ENCODE measurements at places on chromosomes 7 and 10.

DNA sequence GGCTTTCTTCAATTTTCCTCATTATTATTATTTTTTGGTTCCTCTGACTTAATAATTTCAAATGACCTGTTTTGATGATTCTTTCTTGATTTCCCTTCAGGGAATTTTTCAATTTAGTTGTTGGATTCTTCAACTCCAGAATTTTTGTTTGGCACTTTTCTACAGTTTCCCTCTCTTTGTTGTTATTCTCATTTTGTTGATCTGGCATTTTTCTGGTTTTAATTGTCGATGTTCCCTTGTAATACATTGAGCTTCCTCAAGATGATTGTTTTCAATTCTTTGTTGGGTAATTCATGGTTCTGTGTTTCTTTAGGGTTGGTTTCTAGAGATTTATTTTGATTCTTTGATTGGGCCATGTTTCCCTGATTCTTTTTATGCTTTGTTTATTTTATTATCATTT lies 67.8 kb upstream of the DNAJC1 start:
- no peak for DNase-seq

DNA sequence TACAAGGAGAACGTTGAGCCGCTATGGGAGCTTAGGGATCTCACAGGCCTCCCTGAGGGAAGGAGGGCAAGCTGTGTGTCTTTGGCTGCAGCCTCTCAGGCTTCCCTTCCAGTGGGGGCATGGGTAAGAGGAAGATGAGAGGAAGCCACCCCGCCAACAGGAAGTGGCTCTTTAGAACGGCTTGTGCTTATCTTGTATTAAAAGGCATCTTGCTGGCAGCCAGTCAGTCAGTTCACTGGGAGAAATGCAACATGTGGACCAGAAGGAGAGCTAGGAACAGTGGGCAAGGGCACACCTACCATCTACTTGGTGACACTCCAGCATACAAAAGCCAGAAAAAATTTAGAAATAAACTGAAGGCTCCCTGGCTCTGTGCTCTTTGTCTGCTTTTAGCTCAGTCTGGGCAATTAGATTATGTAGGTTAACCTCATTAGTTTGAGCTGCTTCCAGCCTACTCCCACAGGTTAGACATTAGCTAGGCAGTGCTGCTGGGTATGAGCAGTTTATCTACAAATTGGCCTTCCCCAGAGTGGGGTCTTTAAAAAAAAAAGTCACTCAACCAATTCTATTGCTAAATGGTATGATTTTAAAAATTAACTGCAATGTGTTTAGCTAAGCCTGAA lies 595.9 kb downstream of the KCNMA1 start:
- peak; percentile 46 for DNase-seq

- no peak for DNase-seq
Observed at GRCh38 chr10:20202337-20202736, 386.1 kb downstream of the PLXDC2 start.

GRCh38 chr10:71285180-71285545 lies 33.9 kb upstream of the SLC29A3 start:
- peak; percentile 53 for DNase-seq

- no peak for DNase-seq
Observed at GRCh38 chr7:47962262-47962661, 14.0 kb upstream of the PKD1L1 start.

DNA sequence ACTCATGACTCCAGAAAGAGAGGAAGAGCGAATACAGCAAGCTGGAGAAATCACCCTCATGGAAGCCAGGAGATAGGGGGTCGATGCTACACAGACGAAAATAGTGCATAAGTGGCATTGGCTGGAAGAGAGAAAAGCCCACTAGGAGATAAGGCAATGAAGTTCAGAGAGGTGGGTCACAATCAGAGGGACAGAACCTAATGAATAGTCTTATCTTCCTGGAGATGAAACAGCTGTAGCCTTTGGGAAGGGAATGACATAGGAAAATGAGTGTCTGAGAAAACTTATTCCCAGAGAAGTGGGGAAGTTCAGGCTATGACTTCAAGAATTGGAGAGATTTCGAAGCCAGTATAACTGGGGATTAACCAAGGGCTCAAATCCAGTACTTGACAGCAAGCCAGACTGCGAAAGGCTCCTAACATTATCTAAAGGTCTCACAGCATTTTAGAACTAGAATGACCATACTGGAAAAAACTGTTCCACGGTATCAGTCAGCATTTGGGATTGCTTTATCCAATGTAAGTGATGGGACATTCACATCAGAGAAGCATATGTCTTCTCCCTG lies 211.1 kb downstream of the ZNF365 start:
- DNase-seq = no peak

DNA sequence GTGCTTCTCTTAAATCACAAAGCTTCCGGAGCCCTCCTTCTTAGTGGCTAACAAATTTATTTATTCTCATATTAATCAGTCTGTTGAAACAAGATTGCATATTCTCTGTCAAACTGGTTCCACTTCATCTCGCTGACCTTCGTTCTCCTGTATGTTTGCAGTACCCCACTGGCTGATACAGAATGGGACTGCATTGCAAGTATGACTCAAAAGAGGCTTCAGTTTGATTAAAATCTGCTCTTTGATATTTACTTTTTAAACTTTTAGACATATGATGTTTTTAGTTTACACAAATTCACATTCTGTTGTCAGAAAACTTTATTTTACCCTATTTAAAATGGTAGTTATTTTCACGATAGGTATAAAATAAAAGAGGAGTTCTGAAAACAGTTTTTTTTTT lies 14.3 kb upstream of the ARHGAP12 start:
- DNase-seq = no peak

DNA sequence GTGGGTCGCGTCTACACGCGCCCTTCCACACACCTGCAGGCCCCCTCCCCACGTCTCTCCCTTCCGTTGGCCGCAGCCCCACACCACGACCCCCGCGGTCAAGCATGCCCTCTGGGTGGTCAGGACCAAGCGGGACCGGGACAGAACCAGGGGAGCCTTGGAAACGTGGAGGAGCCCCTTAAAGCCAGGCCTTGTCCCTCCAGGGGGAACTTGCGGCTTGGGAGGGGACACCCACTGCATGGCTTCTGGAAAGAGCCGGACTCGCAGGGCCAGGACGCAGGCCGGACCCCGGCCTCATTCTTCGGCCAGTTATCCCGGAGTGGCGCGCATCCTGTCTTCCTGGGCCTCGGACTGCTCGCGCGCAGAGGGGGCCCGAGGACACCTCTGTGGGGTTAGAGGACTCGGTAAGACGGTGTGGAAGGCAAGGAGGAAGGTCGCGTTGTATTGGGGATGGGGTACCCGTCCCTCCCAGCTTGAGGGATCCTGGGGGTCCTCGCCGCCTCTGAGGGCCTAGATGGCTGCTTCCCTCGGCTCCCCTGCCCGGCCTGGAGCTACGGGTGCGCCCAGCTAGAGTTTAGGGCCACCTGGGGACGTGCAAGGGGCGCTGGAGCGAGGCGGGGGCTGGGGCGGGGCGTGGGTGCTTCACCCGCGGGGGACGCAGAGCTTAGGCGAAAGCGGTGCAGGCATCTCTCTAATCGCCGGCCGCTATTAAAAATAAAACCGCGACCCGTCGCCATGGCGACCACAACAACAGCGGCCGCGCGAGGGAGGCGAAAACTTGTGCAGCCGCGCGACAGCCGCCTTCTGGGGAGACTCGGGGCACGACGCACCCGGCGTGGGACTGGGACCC lies 1.8 kb upstream of the PDGFA start:
- peak; percentile 59 for DNase-seq

DNA sequence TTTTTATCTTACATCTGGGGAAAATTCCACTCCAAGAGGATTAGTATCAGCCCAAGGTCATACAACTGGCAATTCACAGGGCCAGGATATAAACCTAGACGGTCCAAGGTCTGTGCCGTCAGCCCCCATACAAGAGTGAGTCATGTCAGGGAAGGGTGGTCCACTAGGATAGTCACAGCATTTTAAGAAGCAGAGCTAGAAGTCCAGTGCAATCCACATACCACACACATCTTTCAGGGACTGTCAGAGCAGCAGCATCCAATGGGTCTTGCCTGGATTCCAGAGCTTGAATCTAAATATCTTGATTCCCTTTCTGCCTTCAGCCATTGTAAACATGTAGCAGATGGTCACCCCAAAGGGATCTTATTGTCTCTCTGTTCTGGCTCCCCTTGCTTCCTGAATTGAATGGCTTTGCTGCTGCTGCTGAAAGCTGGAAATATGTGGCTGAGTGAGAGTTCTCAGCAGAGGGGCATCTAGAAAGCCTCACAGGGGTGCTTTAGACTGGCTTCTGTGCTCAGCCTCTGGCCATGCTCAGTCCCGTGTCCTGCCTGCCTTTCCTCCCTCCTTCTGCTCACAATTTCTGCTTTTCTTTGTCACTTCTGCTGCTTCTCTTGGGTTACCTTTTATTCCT lies 9.9 kb upstream of the OR6V1 start:
- no peak for DNase-seq

DNA sequence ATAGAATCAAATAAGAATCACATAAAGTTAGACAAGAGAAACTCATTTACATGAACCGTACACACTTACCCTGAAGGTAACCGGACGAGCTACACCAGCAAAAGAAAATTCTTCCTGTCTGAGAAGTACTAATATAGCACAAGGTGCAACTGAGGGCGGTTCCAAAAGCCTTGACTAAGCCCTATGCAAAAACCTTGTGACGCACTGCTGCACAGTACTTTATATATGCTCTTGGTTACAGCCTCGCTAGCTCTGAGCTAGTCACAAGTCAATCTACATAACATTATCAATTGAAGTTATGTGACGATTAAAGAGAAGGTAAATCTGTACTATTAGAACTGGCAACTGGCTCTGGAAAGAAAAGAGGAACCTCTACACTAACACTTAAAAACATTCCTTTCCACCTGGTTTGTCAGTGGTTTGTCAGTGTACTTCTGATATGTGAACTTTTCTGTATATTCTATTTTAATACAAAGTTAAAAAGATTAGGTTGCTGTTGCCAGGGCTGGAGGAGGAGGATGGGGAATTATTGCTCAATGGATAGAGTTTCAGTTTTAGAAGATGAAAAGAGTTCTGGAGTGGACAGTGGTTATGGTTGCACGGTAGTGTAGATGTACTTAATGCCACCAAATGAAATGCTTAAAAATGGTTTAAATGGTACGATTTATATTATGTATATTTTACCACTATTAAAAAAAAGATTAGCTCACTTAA lies 21.6 kb downstream of the NT5C3A start:
- peak; percentile 79 for DNase-seq

DNA sequence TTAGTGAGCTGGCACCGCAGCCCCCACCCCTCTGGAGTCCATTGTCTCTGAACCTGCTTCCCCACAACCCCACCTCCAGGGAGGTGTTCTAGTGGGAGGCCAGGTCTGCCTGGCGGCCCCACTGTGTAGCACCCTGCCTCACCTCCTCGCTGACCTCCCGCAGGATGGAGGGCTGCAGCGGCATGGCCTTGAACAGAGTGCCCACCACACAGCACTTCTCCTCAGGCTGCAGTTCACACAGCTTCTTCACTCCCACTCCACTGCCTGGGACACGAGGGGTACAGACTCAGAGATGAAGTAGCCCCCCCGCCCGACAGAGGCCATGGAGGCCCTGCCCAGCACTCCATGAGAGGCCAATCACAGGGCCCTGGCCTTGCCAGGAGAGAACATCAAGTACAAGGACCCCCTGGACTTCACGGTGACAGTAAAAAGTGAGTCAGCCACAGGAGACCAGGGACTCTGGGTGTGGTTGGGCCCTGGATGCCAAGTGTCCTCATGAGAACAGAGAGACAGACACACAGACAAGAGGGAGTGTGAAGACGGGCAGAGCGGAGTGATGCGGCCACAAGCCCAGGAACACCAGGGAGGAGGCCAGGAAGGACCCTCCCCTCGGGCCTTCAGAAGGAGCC lies 5.4 kb downstream of the POLD2 start:
- no peak for DNase-seq

DNA sequence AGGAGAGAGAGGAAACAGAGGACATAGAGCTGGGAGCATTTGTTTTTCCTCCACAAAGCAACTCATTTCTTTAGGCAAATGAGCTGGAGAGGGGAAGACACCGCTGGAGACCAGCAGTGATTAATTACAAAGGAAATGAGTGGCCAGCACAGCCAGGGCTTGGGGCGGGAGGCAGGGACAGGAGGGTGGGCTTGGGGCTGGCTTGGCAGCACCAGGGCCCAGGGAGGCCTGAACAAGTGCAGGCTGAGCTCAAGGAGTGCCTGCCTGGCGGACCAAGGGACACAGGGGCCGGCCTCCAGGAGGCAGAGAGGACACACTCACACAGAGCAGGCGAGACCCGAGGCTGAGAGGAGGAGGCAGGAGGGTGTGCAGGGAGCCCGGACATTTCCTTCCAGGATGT lies 149.0 kb upstream of the UNC5B start:
- DNase-seq = no peak

DNA sequence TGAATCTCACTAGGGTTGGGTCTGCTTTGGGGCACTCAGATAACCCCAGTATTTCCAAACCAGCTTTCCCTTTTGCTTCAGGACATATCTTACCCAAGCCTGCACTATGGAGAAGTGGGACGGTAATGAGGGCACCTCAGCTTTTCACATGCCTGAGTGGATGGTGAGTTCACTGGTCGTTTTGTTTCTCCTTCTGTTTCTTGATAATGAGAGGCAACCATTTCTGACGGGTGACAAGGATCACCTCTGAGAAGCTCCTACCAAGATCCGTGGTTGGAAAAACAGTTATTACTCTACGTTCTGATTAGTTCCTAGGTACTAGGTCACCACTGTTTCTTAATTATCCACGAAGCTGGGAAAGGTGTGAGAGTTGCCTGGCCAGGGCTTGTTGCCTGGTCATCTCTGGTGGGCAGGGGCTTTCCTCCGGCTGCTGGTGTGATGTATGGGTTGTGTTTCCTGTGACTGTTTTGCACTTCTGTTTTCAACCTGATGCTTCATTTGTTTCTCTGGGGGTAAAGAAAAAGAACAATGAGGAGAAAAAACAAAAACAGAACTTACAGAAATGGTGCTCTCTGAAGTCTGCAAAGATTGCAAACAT lies 65.7 kb upstream of the STRIP2 start:
- no peak for DNase-seq

DNA sequence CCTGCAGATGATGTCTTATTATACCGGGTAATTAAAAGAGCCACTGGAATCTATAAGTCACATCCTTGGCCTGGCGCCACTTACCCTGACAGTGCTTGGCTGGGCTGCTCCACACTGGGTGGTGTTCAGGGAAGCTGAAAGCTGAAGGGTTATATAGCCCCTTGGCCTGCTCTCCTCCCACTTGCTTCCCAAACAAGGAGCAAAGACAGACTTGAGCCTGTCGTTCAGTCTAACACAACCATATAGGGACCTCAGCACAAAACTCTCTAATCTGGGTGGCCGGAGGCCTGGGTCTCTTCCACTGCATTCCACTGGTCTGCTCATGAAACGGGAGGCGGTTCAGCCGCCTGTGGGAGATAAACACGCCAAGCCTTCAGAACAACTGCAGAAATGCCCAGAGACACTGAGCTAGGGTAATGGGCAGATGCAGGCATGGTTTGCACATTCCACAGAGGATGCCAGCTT lies at the start of gene ACTA2:
Gene ACTA2, minus strand, starts transcription at position 127 of the 465 bp plus-strand sequence. CDS start 3,843 bp downstream, outside the sequence.
- DNase-seq = no peak

GRCh38 chr7:133796782-133797745 lies 330.1 kb upstream of the LRGUK start:
- DNase-seq = no peak
